HFFc6 (cell line): ENCODE measurements at places on chromosomes 7 and 10. TPM values are rescaled to one million over a fixed set of nuclear protein-coding genes. Genes with fewer than 3 reads are reported as not detected.

DNA sequence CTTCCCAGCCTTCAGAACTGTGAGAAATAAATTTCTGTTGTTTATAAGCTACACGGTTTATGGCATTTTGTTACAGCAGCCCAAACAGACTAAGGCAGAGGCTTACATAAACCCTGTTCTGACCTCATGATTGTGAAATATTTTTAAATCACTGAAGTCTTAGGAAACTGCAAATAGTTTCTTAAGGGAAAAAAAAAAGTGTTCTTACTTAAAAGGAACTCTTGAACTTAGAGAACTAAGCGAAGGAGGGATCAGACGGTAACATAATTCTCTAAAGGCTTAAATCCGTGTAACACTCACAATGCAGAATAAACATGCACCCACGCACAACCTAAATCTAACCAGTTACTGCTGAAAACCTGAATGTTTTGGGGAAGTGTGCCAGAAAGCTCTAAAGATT is 749.1 kb upstream of the LRRTM3 start:
- no peaks in the 10 kb centered on the region; the same call in 1 of the 2 replicates for H3K27me3 ChIP-seq
- no peak overlapping the region for H3K27ac ChIP-seq
- H3K4me3 ChIP-seq, result no peak overlapping the region
- no peaks in the 10 kb centered on the region for H3K4me1 ChIP-seq
- no peaks in the 10 kb centered on the region for H3K36me3 ChIP-seq

CROT gene
- total RNA-seq, result 12.5 to 14.3 TPM (median 13.6 TPM) in 3 replicates

DNA sequence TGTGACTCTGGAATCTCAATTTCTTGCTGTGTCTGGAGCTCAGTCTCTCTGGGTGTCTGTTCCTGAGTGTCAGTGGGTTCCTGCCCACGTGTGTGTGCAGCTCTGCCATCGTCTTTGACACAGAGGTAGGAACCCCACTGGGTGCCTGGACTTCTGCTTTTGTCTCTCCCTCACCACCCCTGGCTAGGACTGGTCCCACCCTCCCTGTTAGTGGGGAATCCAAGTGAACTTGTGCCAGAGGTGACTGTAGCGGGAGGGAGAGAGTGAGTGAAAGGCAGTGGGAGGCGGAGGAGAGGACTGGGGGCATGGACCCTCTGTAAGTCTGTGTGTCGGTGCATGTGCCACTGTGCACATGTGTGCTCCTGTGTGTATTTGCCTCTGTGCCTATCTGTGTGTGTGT is 299.9 kb upstream of the ZMIZ1 start:
- H3K27me3 ChIP-seq, result peaks cover 13% of the 10 kb centered on the region
- no peak overlapping the region for H3K27ac ChIP-seq
- no peaks in the 10 kb centered on the region for H3K4me1 ChIP-seq
- no peak for DNase-seq
- H3K36me3 ChIP-seq, result no peaks in the 10 kb centered on the region

- H3K27me3 ChIP-seq, result peaks cover 12% of the 10 kb centered on the region
- no peak for DNase-seq
- H3K4me1 ChIP-seq, result no peaks in the 10 kb centered on the region
- H3K36me3 ChIP-seq, result no peaks in the 10 kb centered on the region
- H3K4me3 ChIP-seq, result no peak overlapping the region
- no peak overlapping the region for H3K27ac ChIP-seq
These were observed 5.1 kb downstream of the CALML3 start for GRCh38 chr10:5529702-5530411.

GPR26 gene
- not detected in 3 replicates for total RNA-seq

CHCHD3 gene
- total RNA-seq, result 51.3 to 62.3 TPM (median 60.2 TPM) in 3 replicates
